ENCODE measurements at places on chromosomes 1 and 21.
A peak's percentile ranks its signal among the peaks of the same experiment; 100 is the strongest.

DNA sequence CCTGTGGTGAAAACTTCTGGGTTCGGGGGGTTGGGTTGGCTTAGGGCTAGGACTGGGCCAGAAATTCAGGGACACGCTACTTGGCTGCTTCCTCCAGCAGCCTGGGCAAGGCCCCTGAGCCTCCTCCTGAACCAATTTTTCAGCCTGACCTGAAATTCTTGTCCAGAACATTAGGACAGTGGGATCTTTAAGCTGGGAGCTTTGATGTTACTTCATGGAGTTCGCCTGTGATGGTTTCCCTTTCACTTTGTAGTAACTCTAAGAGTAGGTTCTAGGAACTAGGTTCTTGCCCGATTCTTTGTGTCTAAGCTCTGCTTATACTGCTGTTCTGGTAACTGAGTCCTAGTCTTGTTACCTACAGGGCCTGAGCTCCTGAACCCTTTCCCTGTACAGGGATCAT, 75.3 kb downstream of the S1PR1 start:
- DNase-seq, result no peak

DNA sequence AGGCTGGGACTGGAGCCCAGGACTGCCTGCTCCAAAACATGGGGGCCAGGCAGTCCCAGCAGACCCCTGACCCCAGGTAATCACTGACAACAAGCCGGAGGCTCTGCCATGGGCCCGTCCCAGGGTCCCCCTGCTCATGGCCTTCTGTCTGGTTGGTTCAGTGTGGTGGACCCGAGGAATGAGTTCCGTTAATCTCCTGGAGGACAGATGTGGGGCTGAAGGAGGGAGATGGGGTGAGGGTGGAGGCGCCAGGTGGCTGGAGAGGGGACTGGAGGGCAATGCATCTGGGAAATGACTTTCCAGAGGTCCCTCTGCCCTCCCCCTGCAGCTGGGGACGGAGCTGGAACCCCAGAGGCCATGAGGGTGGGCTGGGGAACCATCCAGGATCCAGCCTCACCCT, 103.2 kb downstream of the EBNA1BP2 start:
- no peak for DNase-seq

DNA sequence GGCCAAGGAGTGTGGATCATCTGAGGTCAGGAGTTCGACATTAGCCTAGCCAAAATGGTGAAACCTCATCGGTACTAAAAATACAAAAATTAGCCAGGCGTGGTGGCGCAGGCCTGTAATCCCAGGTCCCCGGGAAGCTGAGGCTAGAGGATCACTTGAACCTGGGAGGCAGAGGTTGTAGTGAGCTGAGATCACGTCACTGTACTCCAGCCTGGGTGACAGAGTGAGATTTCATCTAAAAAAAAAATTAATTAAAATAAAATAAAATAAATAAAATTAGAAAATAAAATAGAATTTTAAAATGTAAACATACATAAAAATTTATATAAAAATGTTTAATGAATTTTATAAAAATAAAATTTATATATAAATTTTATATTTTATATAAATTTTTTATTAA, 5.8 kb upstream of the VPS26C start:
- no peak for DNase-seq

- DNase-seq, result no peak
Measured at GRCh38 chr1:2320006-2320405, 71.3 kb downstream of the MORN1 start.

- peak; percentile 34 for DNase-seq
Measured at GRCh38 chr21:37460196-37460595, 93.6 kb downstream of the DYRK1A start.

- no peak for DNase-seq
Measured at GRCh38 chr1:4010814-4011605, 110.9 kb upstream of the C1orf174 start.

GRCh38 chr1:167077128-167077867, 12.9 kb downstream of the GPA33 start:
- no peak for DNase-seq

- peak; percentile 30 for DNase-seq
Measured at GRCh38 chr1:26697431-26697977, 1.7 kb downstream of the ARID1A start.

- DNase-seq, result no peak
Measured at GRCh38 chr1:210624722-210625121, 296.0 kb downstream of the HHAT start.

GRCh38 chr1:34928699-34929496, 552 bp downstream of the DLGAP3 start:
- no peak for DNase-seq

DNA sequence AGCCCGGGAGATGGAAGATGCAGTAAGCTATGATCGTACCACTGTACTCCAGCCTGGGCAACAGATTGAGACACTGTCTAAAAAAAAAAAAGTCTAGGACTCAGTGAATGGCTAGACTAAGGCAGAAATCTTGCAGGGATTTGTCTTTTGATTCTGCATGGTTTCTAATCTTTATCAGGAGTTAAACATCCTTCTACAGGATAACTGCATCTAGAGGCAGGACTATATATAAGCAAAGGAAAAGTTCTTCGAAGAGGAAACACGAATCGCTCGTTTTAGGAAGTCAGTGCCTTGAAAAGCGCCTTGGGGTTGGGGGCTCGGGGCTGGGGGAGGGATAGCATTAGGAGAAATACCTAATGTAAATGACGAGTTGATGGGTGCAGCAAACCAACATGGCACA, 602 bp upstream of the UFC1 start:
- DNase-seq, result no peak

DNA sequence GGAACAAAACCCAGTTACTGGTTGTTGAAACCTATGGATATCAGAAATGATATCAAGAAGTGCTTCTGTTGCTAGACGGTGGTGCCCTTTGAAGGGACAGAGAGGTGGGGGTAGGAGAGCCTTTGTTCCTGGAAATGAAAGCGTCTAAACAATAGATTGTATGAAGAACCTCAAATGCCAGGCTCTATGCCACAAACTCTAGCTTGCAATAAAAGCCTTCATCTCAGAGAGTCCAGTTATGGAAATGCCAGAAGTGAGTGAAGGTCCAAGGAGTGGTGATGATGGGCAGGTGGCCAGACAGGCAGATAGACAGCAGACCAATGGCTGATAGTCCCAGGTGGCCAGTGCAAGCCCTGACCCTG, 414.1 kb upstream of the PROX1 start:
- DNase-seq, result no peak

GRCh38 chr1:145895471-145895870, 9.8 kb upstream of the ANKRD35 start:
- DNase-seq, result no peak

- DNase-seq, result no peak
Measured at GRCh38 chr1:85133565-85134159, 67.2 kb downstream of the SYDE2 start.

GRCh38 chr21:15094706-15095105, 29.9 kb upstream of the NRIP1 start:
- DNase-seq, result peak; percentile 17

- no peak for DNase-seq
Measured at GRCh38 chr1:198643808-198644207, 5.0 kb downstream of the PTPRC start.

GRCh38 chr1:36258960-36259344, 34.7 kb downstream of the THRAP3 start:
- no peak for DNase-seq

GRCh38 chr1:3669971-3670431, 17.7 kb downstream of the TP73 start:
- DNase-seq, result no peak

DNA sequence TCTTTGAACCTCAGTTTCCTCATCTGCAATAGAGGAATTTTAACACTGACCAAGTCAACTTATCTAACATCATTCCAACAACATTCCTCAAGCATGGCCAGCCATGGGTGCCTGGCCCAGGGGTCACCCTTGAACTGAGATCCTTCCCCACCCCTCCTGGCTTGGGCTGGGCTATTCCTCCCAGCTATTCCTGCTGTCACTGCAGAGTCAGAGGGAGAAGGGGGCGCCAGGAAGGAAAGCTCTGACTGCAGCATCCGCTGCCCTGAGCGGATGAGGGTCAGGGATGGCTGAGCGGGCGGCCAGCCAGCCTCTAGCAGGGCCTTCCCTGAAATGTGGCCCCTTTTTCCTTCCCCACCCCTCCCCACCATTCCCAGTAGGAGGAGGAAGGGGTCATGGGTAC, 3.1 kb downstream of the TINAGL1 start:
- no peak for DNase-seq

GRCh38 chr1:54834007-54834541, 33.0 kb upstream of the TTC22 start:
- DNase-seq, result no peak

- DNase-seq, result no peak
Measured at GRCh38 chr21:46455575-46456385, 2.9 kb upstream of the DIP2A start.

GRCh38 chr1:178060789-178061556, 32.9 kb upstream of the RASAL2 start:
- DNase-seq, result peak; percentile 90

GRCh38 chr1:245085508-245086095, 69.2 kb upstream of the KIF26B start:
- DNase-seq, result peak; percentile 88

DNA sequence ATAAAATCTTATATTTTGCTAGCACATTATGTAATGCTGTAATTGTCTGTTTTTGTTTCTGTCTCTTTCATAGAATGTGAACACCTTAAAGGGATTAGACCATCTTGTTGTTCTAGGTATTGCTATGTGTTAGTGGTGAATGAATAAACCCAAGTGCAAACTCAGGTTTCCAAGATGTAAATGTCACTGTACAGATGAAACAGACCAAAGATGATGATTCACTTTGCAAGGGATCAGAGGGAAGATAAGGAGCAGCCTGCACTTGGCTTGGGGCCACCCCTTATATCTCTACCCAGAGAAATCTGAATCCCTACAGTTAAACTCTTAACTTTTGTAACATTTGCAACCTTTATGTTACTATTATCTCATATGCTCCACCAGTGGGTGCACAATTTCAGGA, 25.4 kb downstream of the UROD start:
- peak; percentile 18 for DNase-seq

- peak; percentile 42 for DNase-seq
Measured at GRCh38 chr1:151058692-151059091, 730 bp downstream of the CDC42SE1 start.

- no peak for DNase-seq
Measured at GRCh38 chr1:178004926-178005391, 35.1 kb upstream of the SEC16B start.

DNA sequence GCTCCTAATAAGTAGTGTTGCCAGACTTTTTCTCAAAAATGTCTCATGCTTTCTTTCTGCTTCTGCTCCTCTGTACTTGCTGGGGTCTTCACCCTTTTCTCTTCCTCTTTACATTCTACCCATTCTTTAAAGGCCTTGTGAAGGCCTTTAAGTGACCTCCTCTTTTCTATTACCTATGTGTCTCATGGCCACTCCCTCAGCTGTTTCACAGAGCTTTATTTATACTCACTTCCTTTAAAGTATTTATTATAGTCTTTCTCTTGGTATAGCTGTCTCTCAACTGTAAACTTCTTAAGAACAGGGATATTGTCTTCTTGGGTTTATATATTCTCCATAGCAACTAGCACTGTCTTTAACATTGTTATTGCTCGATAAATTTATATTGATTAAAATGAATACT, 792 bp downstream of the GOLPH3L start:
- DNase-seq, result no peak

- DNase-seq, result no peak
Measured at GRCh38 chr1:30902593-30903290, 5.8 kb downstream of the SDC3 start.

GRCh38 chr1:234120327-234120944, 216.0 kb downstream of the SLC35F3 start:
- DNase-seq, result no peak

GRCh38 chr1:234942879-234943506, 185.6 kb downstream of the TOMM20 start:
- no peak for DNase-seq

- DNase-seq, result peak; percentile 18
Measured at GRCh38 chr1:7755448-7755847, 15.6 kb upstream of the VAMP3 start.

GRCh38 chr1:219434285-219434922, 178.5 kb downstream of the ZC3H11B start:
- DNase-seq, result no peak

- no peak for DNase-seq
Measured at GRCh38 chr1:220516722-220517042, 11.3 kb upstream of the MARK1 start.

DNA sequence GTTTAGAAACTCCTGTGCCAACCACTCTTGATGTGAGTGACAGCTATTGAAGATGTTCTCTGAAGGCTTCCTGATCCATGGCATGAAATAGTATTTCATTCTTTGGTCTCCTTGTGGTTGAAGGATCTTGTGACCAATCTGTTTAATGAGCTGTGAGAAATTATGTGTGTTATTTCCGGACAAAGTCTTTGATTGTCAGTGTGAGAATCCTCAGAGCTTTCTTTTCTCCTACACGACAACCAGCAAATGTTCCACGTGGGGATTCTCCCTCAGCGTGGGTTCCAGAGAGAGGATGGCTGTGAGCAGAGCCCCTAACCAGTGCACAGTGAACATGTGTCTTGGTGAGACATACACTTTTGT, 45.0 kb upstream of the HOOK1 start:
- DNase-seq, result no peak

DNA sequence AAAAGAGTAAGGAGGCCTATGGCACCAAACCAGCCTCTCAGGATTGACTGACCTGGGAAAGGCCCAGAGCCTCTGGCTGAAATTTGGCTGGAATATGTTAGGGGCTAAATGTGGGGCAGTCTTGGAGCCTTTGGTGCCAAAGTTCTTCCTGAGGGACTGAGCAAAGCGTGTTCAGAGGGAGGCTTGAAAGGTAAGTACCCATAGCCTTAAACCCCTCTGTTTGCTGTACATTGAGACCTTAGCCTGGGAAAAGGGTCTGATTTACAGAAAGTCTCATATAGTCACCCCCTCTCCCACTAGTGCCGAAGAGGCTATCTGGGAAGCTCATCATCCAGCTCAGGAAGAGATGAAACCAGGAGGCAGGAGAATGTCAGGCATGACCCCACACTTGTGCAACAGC, at the start of gene LCE4A:
Gene LCE4A, plus strand, starts transcription at position 301 of the 400 bp plus-strand sequence. CDS start 916 bp downstream, outside the sequence.
- no peak for DNase-seq

DNA sequence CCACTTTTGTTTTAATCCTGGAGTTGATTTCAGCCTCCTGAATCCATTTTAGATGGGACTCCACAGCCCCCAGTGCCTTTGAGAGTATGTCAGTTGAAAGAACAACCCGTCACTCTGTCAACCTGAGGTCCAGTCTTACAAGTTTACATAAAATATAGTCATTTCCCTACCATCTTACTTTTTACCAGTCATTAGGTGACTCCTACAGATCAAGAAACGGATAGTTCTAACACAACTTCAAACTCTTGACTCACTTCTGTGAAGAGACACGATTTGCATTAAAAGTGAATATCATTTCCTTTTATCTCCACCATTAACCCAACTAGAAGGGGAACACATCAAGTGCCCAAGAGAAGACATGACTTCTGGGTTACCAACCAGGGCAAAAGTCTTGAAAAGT, 147.1 kb downstream of the NTPCR start:
- DNase-seq, result no peak

All from cardiac muscle cell (in vitro differentiated cells and primary cell).